ENCODE measurements at places on chromosomes 4 and X.
A peak's percentile ranks its signal among the peaks of the same experiment; 100 is the strongest.

DNA sequence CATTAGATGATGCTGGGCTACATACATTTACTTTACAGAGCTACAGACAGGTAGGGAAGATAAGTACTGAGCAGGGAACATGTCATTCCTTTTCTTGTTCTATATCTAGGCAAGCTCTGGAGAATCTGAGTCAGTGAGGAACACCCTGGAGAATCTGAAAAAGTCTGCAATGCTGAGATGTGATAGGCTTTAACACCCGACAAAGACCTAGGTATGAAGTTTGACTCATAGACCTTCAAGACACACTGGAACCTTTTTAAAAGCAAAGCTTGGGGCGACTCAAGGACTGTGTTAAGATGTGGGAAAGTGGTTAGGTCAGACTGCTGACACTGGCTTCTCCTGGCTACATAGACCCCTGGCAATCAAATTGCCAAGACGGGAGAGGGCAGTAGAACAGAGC, 42.8 kb downstream of the OSTC start:
- no peak for DNase-seq

GRCh38 chr4:121011138-121011537, 61.2 kb downstream of the NDNF start:
- DNase-seq: no peak

DNA sequence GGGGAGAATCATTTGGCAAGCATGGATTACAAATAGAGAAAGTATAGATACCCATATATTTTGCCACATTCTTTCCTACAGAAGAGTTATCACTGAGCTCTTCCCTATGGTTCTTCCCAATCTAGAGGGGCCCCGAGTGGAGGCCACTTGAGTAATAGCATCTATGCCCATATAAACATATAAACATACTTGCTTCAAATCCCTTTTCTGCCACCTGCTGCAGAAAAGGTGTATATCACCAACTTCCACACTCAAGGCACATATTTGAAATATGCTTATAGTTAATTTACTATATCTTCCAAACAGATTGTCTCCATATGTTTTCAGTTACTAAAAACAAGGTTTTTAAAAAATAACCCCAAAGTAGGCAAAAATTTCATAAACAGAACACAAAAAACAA, 642.8 kb upstream of the DIPK2B start:
- peak; percentile 8 for DNase-seq

DNA sequence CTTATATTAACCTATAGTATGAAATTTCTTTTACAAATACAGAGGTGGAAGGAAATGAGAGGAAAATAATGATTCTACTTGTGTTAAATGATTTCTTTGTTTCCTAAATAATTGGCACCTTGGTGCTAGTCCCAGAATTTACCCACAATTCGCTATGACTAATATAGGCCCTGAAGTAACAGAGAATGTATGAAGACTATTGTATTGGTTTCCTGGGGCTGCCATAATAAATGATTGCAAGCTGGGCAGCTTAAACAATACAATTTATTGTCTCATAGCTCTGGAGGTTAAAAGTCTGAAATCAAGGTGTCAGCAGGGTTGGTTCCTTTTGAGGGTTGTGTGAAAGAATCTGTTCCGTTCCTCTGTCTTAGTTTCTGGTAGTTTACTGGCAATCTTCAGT, 74.8 kb upstream of the GPRIN3 start:
- DNase-seq: no peak

DNA sequence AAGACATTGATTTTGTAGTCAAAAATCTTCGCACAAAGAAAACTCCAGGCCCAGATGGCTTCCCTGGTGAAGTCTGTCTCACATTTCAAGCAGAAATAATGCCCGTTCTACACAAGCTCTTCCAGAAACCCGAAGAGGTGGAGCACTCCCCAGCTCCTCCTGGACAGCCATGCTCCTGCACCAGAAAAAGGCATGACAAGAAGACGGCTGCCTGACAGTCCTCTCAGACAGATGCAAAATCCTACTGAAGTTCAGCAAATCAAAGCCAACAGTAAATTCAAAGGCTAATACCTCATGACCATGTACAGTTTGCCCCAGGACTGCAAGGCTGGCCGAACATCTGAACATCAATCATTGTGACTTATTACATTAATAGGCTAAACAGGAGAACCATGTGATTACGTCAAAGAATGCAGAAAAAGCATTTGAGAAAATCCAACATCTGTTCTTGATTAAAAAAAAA, 30.8 kb upstream of the MXD4 start:
- no peak for DNase-seq

Measured in AML-193 (cell line).